Left ventricle myocardium inferior (tissue), 1 donor: ENCODE measurements at places on chromosomes 2 and 18. TPM values are rescaled to one million over a fixed set of nuclear protein-coding genes. Genes with fewer than 3 reads are reported as not detected.

- DNase-seq: no peak
Observed at GRCh38 chr2:189540551-189540950, 40.0 kb downstream of the SLC40A1 start.

NAPG gene
- 31.2 TPM for total RNA-seq

- DNase-seq: no peak
Observed at GRCh38 chr2:177169810-177170514, 42.6 kb upstream of the HNRNPA3 start.

DNA sequence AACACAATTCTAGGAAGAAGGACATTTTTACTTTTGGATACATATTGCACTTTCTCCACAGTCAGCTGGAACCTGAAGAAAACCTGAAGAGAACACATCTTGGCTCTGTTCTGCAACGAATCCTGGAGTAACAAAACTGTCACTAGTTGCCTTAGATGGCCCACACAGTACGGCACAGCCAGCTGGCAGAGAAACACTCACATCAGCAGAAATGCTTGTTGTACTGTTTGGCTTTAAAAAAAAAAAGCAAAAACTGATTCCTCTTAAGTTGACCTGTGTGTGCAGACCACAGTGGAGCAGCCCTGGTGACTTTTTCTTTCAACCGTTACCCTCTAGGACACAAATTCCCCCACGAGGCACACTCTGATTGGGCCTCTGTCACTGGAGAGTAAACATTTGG is 152.3 kb upstream of the TWIST2 start:
- no peak for DNase-seq

GRCh38 chr2:68000170-68000825 is 62.5 kb downstream of the C1D start:
- DNase-seq: no peak

GRCh38 chr2:214987261-214987660 is 151.2 kb downstream of the ABCA12 start:
- no peak for DNase-seq

UCN gene
- 1.5 TPM for total RNA-seq

DNA sequence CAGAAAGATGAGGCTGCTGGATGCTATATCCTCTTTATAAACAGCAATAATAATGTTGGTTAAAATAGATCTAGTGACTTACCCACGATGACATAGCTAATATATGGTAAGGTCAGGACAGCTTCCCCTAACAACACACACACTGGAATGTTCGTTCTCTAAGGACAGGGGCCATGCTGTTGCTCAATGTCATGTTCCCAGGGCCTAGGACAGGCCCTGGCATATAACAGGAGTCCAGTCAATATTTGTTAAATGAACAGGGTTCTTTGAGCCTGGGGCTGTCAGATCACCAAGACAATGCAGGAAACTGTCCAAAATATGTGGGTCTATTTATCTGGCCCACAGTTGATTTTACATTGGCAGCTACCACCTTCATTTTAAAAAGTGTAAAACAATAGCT is 207.1 kb upstream of the MEX3C start:
- no peak for DNase-seq

GRCh38 chr2:235381261-235381912 is 112.5 kb upstream of the AGAP1 start:
- DNase-seq: no peak

NT5DC4 gene
- not detected for total RNA-seq

DNA sequence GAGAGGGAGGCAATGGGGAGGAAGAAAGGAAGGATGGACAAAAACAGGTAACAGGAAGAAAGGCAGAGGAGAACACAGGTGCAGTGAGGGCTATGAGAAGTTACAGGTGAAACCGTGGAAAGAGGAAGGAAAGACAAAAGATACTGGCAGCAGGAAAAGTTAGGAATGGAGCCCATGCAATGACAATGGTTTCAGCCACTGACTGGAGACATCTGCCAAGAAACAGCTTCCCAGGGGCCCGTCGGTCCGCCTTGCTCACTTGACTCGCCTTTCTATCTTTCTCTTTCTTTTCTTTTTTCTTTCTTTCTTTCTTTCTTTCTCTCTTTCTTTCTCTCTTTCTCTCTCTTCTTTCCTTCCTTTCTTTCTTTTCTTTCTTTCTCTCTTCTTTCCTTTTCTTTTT is 37.5 kb downstream of the ST8SIA5 start:
- DNase-seq: no peak

ECEL1 gene
- total RNA-seq: not detected

GRCh38 chr2:206149330-206149729 is 9.9 kb downstream of the NDUFS1 start:
- DNase-seq: no peak

SLC19A3 gene
- 0.74 TPM for total RNA-seq

- no peak for DNase-seq
Observed at GRCh38 chr2:105582952-105583660, 161.6 kb upstream of the NCK2 start.

SLC16A14 gene
- total RNA-seq: 3.4 TPM

TEKT4 gene
- total RNA-seq: not detected

GRCh38 chr2:223218587-223219178 is 166.7 kb downstream of the KCNE4 start:
- no peak for DNase-seq

- no peak for DNase-seq
Observed at GRCh38 chr2:216215658-216216390, 106.7 kb downstream of the XRCC5 start.

DNA sequence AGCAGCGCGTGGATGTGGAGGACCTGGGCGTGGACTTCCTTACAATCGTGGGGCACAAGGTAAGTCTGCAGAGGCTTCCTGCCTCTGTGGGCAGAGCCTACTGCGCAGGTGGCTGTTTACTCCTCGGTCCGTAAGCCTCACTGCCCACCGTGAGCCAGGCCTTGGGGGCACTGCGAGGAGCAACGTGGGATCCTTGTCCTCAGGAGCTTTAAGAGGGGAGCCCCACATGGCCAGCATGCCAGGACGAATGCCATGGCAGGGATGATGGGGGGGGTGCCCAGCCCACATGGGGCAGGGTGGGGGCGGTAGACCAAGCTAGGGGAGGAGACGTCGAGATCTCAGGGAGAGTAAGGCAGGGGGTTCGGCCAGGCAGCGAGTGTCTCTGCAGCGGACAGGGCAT is 18.0 kb upstream of the ESPNL start:
- DNase-seq: no peak
